ENCODE measurements at places on chromosomes 2 and 18.

DNA sequence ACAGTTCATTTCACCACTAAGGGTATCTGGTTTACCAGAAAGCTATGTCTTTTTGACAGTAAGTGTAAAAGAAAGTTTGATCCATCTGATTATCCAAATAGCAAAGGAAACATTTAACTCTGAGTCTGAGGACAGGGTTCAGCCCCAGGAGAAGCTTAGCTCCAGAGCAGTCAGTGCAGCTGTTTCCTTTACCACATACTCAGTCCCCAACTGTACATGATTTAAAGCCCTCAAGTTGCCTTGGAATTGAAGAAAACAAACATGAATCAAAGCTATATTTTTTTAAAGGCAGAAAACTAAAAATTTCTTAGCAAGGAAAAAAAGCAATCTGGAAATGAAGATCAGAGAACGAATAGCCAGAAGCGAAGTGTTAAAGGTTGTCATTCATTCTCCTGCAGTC lies 746.0 kb downstream of the METTL4 start:
- no peak for DNase-seq

- DNase-seq: no peak
Measured at GRCh38 chr2:72576861-72577260, 249.0 kb downstream of the EXOC6B start.

DNA sequence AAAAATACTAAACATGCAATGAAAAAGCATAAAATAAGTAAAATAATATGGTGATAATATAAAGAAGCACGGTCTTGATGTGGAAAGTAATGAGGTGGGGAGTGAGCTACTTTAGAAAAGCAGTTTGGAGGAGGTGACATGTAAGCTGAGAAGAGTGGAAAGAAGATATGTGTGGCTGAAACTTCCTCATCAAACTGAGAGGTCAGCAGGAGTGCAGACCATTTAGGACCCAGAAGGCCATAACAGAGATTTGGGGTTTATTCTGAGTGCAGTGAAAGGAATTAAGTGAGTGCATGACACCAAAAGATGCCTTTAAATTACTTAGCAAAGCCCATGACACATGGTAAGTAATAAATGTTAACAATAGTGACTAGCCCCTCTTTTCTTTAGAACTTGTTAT lies 24.4 kb upstream of the TMEM182 start:
- DNase-seq: no peak

GRCh38 chr2:196422361-196422760 lies 217.2 kb upstream of the CCDC150 start:
- no peak for DNase-seq

DNA sequence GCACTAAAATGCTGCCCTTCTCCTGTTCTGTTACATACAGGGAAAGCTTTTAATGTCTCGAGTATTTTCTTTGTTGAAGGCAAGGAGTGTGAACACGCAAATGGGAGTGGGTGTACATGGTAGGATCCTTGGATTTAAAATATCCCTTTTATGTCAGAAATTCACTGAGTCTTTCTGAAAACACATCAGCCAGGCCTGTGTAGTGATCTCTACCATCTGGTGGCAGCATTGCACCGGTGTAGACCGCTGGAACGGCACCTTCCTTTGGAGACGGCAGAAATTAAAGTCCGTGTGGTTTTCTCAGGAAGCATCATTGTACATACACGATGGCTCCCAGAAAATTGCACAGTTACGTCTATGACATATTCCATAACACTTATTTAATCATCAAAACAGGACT lies 515.8 kb downstream of the GALR1 start:
- DNase-seq: no peak
